Caki2 (cell line): ENCODE measurements at places on chromosomes 4 and X. TPM values are rescaled to one million over a fixed set of nuclear protein-coding genes. Genes with fewer than 3 reads are reported as not detected.

TMPRSS11A gene
- not detected in 2 replicates for total RNA-seq

IRAK1 gene
- total RNA-seq, result 116 and 131 TPM in 2 replicates

MGST2 gene
- total RNA-seq, result 48.5 and 54.0 TPM in 2 replicates

PPP1R2C gene
- total RNA-seq, result not detected in 2 replicates

NR3C2 gene
- 0.91 and 1.1 TPM in 2 replicates for total RNA-seq

HOPX gene
- not detected in 2 replicates for total RNA-seq

MAGEA4 gene
- not detected in 2 replicates for total RNA-seq

CXXC4 gene
- 1.0 and 2.1 TPM in 2 replicates for total RNA-seq

IL13RA1 gene
- total RNA-seq, result 20.3 and 22.3 TPM in 2 replicates

TMPRSS11D gene
- not detected in 2 replicates for total RNA-seq

CYLC1 gene
- total RNA-seq, result not detected in 2 replicates
